ENCODE measurements at places on chromosomes 5 and 9.

- DNase-seq = peak; percentile 23
These were observed 636.3 kb downstream of the GABRG2 start for GRCh38 chr5:162703914-162704313.

- DNase-seq = peak; percentile 93
These were observed 507 bp upstream of the TENT4A start for GRCh38 chr5:6712577-6713273.

DNA sequence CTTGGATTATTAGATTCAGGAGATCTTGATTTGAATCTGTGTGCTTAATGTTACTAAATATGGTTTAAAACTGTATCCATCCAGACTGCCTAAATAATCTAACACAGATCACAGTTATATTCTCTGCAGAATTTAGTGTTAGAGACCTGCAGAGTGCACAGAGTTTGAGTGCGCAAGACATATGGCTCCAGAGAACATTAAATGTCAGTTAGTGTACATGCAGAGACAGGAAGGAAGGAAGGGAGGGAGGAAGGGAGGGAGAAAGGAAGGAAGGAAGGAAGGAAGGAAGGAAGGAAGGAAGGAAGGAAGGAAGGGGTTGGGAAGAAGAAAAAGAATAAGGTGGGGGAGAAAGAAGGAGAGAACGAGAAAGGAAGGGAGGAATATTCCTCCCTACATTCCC, 210.0 kb upstream of the COX7C start:
- DNase-seq = no peak

GRCh38 chr5:54965806-54966205, 19.6 kb downstream of the ESM1 start:
- DNase-seq = no peak

DNA sequence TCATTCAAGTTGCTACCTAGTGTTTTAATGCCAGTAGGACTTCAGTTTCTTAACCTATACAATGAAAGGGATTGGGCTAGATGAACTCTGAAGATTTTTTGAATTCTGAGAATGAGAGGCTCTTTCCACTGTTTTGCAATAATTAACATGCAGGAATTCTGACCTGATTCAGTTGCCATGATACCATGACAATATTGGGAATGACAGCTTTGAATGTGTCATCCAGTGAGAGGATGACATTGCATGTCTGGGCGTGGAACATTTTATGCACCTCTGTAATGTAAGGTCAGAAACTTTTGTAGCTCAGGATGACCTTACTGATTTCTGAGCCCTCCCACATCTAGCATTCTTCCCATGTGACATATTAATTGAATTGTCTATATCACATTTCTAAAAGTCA, 30.6 kb upstream of the SPINK5 start:
- DNase-seq = no peak

DNA sequence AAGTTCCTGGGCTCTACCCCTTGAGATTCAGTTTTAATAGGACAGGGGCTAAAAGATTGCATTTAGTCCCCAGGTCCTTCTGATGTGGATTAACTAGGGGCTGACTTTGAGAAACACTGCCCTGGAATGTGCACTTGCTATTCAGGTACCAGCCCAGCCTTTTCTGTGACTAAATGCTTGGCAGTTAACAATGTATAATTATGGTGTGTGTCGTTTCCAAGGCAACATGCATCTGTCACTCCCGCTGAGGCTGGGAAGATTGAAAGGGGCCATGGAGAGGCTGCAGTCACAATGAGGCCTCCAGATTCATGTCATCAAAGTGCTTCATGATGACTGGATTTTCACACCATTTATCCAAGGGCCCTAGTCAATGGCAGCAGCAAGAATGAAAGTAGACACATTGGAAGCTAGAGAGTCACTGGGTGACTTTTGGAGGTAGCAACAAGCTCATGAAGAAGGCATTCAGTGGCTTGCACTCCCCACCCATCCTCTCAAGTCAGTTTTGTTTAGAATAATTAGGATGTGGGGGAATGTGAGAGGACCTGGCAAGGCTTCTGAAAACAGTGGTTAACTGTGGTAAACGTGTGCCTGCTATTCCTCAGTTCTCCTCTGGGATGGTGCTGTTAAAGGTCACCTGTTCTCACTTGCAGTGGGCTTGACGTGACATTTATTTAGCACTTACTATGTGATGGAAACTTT, 28.3 kb downstream of the RAI14 start:
- DNase-seq = no peak

- no peak for DNase-seq
These were observed 196.1 kb downstream of the ANXA1 start for GRCh38 chr9:73347720-73348119.

- no peak for DNase-seq
These were observed 226.9 kb downstream of the IRX2 start for GRCh38 chr5:2524620-2525019.

DNA sequence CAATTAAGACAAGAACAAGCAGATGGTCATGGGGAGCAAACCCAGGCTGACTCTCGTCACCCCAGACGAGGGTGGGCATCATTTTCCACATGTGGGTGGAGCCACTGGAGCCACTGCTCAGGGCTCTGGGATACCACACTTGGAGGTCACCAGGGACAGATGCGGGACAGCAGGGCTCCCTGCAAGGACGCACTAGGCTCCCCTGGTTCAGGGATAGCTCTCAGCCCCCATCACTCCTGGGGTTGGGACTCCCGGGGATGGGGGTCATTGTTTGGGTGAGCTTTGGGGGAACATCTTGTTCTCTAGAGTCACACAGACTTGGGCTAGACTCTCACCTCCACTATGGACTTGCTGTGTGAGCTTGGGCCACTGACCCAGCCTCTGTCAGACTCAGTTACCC, 57.8 kb downstream of the GTF3C4 start:
- DNase-seq = no peak

GRCh38 chr9:4375424-4376200, 75.7 kb upstream of the GLIS3 start:
- DNase-seq = peak; percentile 8

DNA sequence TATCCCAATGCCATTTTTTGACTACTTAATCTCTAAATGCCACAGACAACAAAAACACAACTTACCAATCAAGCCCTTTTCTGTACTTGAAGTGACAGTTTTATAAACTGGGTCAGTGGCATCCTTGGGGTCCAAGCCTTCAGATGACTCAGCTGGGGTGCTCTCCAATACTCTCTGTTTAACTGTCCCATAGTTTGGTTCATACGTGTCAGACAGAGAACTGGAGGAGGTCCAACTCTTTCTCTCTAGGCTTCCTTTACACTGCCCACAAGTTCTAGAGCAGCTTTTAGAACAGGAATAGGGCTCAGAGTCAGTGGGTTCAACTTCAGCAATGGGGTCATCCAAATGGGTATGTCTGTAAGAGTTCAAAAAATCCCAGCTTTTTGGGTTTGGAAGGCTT, 166.9 kb downstream of the CDC42SE2 start:
- DNase-seq = no peak

DNA sequence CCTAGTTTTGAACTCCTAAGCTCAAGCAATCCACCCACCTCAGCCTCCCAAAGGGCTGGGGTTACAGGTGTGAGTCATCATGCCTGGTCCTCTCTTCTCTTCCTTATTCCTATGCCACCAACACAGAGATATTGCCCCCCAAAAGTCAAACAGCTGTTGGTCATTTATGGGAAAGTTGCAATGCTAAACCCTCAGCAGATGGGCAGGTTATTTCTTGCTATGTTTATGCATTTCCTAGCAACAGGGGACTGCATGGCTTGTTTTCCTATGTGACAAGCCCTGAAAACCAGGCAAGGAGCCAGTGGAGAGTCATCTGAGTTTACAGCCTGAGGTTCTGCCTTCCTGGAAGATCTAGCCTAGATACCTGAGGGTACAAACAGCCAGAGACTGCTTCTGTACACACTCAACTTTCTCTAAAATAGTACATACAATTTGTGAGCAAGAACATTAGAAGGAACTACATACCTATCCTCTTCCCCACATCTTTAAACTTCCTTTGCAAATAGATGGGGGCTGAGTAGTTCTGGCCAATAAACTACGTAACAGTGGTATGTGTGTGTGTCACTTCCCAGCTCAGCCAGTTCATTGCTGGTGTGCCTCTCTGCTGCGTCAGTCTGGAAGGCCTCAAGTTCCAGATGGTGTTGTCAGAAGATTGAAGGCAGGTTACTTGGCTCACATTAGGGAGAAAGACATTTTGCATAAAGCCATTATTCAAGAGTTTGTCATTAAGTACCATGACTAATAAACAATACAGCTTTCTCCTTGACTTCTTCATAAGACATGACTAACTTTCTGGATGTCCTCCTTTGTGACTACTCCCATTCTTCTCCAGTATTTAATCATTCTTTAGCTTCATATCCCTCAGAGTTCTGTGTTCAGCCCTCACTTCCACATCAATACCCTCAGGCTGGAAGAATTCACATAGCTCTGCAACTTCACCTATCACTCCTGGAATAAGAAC, 65.3 kb downstream of the CSNK1A1 start:
- DNase-seq = no peak

DNA sequence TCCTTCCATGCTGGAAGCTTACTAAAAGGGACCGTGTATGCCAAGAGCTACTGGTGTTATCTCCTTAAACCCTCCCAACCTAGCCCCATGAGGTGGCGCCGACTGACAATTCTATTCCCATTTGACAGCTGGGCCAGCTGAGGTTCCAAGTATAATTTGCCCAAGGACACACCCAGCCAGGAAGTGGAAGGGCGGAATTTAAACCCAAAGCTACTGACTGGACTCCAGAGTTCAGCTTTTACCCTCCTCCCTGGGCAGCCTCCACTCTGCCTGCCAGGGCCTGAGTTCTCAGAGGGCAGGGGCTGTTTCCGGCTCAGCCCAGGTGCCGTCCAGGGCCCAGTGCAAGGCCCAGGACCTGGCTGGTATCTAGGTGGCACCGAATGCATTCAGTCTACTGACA, 71.8 kb downstream of the C9orf50 start:
- no peak for DNase-seq

GRCh38 chr5:169647566-169647965, 10.5 kb downstream of the DOCK2 start:
- DNase-seq = peak; percentile 62

- no peak for DNase-seq
These were observed 142.5 kb downstream of the CDH12 start for GRCh38 chr5:22710660-22711059.

GRCh38 chr9:135050072-135050990, 37.1 kb upstream of the OLFM1 start:
- no peak for DNase-seq

DNA sequence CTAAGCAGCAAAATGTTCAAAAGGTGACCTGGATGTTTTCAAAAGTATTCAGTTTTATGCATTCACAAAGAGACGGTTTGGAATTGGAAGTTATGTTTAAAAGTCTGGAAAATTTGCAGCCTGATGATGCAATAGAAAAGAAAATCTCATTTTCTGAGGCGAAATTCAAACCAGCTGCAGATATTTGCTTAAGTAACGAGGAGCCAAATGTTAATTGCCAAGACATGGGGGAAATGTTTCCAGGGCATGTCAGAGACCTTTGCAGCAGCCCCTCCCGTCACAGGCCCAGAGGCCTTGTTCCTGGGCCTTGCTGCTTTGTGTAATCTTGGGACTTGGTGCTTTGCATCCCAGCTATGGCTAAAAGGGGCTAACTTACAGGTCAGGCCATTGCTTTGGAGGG, 228.2 kb downstream of the MAN2A1 start:
- no peak for DNase-seq

DNA sequence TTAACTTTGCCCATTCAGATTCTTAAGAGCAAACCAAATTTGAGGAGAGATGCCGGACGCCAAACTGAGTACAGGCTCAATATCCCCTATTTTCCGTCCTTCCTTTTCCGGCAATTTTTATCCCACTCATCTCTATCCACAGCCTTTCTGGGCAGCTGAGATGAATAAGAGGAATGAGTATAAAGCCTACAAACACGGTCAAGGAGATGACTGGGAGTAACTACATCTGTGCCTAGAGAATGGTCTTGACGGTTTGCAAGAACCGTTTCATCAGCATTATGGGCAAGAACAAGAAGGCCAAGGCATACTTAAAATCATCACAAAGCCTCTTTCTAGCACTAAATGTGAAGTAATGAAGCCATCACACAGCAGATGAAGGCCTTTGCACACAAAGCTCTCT, 227.3 kb downstream of the DCP2 start:
- no peak for DNase-seq

DNA sequence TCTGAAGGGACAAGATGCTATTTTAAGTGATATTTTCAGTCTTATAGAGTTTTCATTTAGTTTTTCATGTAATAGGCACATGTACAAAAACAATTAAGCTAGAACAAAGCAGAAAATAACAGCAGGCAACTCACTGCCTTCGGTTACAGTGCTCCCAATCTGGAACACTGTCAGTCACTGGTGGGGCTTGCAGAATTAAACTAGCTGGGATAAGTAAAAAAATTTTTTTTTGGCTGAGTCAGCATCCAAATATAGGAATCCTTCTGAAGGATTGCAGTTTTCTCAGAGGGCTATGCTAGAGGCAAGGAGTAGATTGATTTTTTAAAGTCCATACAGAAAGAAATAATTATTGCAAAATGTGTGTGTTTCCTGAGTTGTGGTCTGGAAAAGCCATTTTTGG, 250.2 kb upstream of the RFX3 start:
- DNase-seq = no peak

DNA sequence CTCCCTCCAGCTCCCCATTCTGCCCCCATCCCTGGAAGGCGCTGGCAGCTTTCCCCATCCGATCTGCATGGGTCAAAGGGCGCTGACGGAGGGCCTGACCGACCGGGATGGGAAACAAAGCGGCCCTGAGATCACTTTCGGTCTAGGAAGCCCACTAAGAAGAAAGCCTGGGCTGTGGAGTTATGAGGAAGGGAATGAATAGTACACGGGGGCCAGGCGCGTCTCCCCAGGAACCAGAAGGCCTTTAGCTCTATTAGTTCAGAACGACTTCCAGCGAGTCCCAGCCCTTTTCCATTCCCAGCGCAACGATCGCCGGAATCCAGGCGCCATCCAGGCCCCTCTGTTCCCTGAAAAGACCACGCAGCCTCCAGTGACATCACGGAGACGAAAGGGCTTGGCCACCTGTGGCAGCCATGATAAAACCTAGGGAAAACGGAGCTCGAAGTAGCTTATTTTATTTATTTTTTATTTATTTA, 70.1 kb upstream of the CCDC180 start:
- no peak for DNase-seq

- no peak for DNase-seq
These were observed 27.5 kb downstream of the CEL start for GRCh38 chr9:133089271-133089671.

DNA sequence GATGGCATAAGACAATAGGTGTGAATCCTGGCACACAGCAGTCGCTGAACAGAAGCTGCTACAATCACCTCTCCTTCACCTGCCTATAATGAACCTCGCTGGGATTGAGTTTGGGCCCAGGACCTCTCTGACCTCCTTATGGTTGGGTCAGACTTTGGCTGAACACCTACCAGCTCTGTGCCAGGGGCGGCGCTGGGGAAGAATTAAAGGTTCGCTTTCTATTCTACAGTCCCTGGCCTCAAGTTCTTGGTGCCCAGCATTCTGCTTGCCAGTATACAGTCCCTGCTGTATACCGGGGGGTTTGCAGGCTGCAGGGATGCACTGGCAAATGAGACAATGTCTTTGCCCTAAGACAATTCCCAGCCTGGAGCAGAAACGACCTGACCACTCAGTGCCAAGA, 895 bp upstream of the STRBP start:
- DNase-seq = no peak

- DNase-seq = no peak
These were observed 194.3 kb upstream of the VLDLR start for GRCh38 chr9:2427120-2427891.

GRCh38 chr5:3854188-3854821, 258.7 kb downstream of the IRX1 start:
- no peak for DNase-seq

Data from Kasumi-1 (cell line).